AML-193 (cell line): ENCODE measurements at places on chromosomes 13 and 19.

GRCh38 chr19:3524904-3525451 is 14.0 kb upstream of the TEKTIP1 start:
- DNase-seq = no peak

GRCh38 chr13:87324558-87324957 is 346.6 kb upstream of the SLITRK5 start:
- DNase-seq = no peak

DNA sequence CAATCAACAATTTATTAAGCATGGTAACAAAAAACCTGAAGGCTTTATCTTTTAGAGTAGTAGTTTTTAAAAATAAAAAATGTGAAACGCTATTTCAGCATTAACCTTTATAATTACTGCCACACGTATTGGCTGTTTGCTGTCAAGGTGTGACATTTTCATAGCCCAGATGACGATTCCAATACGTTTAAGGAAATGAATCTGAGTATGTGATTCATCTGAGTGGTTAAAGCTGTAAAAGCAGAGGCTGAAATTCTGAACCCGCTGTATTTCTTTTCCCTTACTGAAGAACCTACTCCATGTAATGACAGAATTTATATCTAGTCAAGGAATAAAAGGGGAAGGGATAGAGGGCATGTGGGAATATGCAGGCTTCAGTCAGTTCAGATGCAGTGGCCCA is 166.0 kb downstream of the LMO7 start:
- DNase-seq = no peak

- peak; percentile 36 for DNase-seq
Observed at GRCh38 chr19:11288349-11288748, 7.6 kb upstream of the TSPAN16 start.

- DNase-seq = no peak
Observed at GRCh38 chr13:95948656-95949055, 104.5 kb downstream of the UGGT2 start.
